ENCODE measurements at places on chromosomes 2 and 18.

DNA sequence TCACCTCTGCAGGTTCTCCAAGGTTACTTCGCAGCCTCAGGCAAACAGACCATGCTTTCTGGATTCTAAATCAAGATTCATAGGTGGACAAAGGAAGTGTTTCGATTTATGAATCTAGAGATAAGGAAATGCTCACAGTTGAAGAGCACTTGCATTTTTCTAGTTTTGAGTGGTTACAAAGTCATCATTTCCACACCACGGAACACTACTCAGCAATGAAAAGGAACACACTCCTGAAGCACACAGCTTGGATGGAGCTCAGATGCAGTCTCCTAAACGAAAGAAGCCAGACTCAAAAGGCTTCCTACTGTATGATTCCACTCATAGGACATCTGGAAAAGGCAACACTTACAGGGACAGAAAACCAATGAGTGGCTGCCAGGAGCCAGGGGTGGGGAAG, 31.7 kb downstream of the SDC1 start:
- no peak for DNase-seq

GRCh38 chr2:164061129-164061746, 325.4 kb upstream of the FIGN start:
- no peak for DNase-seq

GRCh38 chr2:27150639-27151230, 1.9 kb downstream of the TCF23 start:
- DNase-seq = no peak

DNA sequence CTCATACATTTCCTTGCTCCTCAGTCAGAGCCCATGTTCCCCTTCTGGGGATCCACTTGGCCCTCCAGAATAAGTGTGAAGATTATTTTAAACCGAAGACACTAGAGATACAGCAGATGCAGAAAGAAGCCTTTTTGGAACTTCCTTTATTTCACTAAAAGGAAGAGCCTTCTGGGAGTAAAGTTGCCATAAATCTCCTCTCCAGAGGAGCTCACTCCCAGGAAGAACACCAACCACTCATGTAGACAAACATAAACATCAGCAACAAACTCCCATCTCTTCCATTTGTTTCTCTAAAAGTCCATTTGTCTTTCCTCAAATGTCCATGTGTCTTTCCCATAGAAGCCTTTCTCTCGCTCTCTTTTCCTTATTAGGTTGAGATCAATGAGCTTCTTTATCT, 62.4 kb upstream of the MSH6 start:
- no peak for DNase-seq

GRCh38 chr2:128292599-128293425, 25.9 kb downstream of the HS6ST1 start:
- DNase-seq = no peak

DNA sequence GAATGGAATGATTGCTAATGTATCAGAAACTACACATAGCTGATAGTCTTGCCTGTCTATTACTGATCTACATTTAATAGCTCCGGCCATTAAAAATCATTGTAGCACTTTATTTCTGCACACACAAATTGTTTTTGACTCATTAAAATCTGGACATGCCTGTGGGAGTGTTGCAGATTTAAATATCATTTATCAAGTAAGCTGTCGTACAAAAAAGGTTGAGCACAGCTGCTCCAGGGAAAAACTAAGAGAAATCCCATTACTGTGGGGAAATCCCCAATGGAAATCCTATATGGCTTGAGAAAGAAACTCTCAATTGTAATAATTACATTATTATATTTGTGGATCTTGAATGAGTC, 99.6 kb upstream of the CERS6 start:
- DNase-seq = no peak

DNA sequence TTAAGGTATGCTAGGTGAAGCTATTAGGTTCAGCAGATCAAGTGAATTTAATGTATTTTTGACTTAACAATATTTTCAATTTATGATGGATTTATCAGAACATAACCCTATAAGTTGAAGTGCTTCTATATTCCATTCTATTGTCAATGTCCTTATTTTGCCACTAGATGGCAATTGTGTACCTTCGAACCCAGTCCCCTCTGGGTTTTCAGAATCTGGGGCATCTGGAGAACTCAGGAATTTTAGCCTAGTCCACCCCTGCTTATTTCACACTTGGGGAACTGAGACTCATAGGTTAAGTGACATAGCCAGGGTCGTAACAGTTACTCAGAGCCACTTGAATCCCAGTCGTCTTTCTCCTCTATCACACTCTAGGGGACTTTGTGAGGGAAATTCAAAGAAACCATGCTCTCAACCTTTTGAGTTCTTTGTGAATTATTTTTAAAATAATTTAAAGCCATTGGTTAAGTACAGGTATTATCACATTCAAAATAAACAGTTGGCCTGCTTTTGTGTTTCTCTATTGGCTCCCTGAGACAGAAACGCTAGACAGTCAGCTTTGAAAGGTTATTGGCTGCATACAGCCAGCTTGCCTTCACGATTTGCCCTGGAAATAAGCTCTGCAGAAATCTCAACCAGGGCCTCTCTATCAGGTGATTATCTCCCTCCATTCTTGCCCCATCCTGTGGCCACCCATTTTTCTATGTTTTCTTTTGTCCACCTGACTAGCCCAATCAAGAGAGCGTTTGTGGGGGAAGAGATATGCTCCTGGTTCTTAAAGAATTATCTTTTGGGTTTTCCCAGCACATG, 145.0 kb downstream of the TTC27 start:
- DNase-seq = no peak

GRCh38 chr18:57813245-57813644, 10.1 kb upstream of the ATP8B1 start:
- DNase-seq = no peak

DNA sequence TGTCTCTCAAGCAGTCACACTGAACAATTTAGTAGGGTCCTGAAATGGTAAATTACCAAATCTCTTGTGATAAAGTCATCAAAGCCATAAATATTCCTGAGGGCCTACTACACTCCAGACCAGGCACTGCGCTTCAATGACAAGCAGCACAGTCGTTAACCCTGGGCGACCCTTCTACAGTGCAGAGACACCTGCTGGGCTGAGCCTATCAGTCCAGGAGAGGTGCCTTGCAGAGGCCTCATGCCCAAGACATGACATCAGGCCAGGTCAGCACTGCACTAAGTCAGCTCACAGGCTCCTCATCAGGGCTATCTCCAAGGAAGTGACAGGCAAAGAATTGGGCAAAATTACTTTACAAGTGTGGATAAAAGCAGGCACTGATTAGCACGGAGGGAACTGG, 166.4 kb upstream of the EPB41L3 start:
- DNase-seq = no peak

GRCh38 chr2:158045362-158045761, 56.3 kb upstream of the UPP2 start:
- no peak for DNase-seq

GRCh38 chr2:109208071-109208950, 79.3 kb downstream of the SH3RF3 start:
- no peak for DNase-seq

- DNase-seq = no peak
Observed at GRCh38 chr2:195356026-195356425, 301.0 kb upstream of the SLC39A10 start.

DNA sequence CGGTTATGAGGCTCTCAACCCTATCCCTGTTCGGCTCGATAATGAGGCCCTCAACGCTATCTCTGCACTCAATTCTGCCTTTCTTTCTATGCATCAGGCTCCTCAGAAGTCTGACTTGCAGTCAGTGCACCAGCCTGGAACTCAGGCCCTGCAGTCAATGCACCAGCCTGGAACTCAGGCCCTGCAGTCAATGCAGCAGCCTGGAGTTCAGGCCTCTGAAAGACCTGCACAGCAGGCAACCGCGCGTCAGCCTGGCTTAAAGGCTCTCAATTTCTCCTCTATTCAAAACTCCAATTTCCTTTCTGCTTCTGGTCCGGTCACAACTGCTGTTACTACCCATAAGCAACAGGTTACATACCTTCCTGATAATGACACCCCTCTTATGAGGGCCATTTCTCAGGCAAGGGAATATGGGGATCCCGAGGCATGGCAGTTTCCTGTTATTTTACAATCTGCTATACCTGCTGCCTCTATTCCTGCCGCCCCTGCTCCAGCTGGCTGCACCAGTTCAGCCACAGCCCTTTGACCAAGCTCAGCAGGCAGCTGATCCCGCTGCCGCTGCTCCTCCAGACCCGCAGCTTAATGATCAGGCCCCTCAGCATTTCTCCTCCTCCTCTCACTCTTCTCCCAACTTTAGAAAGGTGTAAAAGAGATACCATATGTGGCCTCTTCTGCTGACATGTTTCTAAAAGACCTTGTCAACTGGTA, 933.6 kb upstream of the FANCL start:
- DNase-seq = no peak

DNA sequence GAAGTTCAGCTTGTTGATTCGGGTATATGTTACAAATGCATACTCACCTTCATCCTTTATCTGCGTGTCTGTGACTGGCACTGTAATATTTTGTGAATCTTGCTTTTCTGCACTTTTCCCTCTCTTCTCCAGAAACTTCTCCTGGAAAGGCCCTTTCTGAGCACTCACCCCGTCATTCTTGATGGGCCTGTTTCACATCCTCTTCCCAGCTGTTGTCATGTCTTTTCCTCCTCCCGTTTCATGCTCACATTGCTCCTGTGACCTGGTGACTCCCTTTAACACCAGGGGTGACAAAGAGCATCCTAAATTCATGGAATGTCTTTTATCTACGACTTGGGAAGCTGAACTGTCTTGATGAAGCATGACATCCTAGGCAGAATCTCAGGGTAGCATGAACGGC, 65.8 kb downstream of the CD8B2 start:
- no peak for DNase-seq

DNA sequence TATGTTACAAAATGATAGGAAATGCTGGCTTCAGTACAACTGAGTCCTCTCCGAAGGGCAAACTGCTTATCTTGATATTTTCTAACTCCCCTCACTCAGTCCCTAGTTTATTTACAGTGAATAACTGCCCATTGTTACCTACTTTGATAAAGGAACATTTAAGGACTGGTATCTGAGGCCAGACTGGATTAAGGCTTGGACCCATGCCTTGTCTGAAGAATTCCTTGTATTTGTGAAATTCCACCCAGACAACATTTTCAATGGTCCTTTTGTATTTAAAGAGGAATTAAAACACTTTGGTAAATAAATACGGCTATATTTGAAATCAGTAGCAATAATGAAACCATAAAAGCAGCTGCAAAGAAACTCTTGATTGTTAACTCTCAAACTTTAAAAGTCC, 58.3 kb downstream of the PELI1 start:
- DNase-seq = no peak

- no peak for DNase-seq
Observed at GRCh38 chr2:132549935-132550670, 119.9 kb downstream of the LYPD1 start.

DNA sequence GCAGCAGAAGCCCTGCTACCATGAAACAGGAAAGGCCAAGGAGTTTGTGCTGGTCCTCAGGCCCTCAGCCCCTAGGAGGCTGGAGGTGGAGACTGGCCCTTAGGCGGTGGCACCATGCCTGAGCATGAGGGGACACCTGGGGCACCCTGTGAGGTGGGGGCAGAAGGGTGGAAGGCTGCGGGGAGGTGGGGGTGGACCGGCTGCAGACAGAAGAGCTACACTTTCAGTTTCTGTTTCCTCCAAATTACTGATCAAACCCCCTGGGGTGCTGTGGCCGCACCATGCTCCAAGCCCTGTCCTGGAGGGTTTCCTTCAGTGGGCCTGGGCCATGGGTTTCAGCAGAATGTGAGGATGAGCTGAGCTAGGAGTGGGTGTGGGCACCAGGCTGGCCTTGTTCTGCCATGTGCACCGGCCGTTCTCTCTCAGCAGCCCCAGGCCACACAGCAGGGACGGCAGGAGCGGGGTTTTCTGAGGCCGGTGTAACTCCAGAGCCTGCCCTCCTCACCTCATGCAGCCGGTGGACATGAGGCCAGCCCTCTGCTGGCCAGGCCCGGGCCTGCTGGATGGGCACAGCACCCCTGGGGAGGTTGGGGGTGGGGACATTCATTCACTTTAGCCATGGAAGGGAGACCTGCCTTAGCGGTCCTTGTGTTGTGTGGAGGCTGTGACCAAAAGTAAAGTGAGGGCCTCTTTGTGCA, 51.5 kb downstream of the PLEKHB2 start:
- no peak for DNase-seq

DNA sequence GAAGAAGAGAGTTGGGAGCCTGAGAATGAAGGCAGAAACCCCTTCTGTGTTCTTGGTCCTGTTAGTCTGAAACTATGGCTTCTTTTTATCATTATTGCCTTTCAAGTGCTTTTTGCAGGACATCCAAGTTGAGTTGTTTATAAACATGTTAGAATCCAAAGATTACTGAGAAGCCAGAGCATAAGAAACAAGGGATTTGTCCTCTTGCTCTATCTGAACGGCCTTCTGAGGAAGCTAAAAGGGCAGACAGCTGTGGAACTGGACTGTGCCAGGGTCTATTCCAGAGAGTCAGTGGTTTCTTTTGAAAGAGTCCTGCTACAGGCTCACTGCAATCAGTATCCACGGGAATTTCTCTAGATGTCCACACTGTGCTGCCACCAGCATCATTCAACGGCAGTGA, 86.6 kb downstream of the ARHGAP28 start:
- no peak for DNase-seq

GRCh38 chr2:205017381-205017780, 472.1 kb downstream of the PARD3B start:
- DNase-seq = no peak

- DNase-seq = no peak
Observed at GRCh38 chr18:79258447-79258846, 137.3 kb upstream of the NFATC1 start.

GRCh38 chr2:222960126-222960525, 91.9 kb upstream of the KCNE4 start:
- DNase-seq = no peak

DNA sequence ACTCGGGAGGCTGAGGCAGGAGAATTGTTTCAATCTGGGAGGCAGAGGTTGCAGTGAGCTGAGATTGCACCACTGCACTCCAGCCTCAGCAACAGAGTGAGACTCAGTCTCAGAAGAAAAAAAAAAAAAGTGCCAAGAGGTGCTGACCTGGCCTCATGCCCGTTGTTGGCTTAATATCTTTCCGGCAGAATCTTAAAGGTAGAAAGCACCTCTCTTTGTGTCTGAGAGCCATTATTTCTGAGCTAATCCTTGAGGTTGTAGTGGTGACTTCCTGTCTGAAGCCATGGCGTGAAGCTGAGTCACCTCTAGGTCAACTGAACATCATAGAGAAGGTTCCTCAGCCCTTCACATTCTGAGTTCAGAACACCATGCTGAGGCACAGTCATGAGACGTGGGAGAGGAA, 60.4 kb downstream of the WDSUB1 start:
- DNase-seq = no peak

GRCh38 chr2:52934323-52934898, 833.2 kb upstream of the CHAC2 start:
- no peak for DNase-seq

DNA sequence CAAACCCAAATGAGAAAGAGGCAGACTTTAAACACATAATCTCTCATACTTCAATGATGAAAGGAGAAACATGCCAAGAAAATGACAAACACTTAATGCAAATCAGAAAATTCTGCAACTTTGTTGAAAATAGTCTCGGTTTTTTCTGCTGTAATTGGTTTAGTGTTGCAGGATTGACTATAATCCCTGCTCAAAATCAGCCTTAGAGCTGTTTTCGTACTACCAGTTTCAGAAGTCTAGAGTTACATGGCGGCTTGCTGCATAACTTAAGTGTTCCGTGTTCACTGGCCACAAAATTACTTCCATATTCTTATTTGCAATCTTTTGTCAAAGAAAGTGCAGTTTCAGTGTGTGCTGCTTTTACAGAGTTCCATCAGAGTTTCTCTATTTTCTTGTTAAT, 48.9 kb upstream of the ITGAV start:
- no peak for DNase-seq

Measured in activated T-cell treated with anti-CD3 and anti-CD28 coated beads for 24 hours (primary cell).